Non-pigmented ciliary epithelial cell (primary cell): ENCODE measurements at places on chromosomes 2 and 18.
A peak's percentile ranks its signal among the peaks of the same experiment; 100 is the strongest.

DNA sequence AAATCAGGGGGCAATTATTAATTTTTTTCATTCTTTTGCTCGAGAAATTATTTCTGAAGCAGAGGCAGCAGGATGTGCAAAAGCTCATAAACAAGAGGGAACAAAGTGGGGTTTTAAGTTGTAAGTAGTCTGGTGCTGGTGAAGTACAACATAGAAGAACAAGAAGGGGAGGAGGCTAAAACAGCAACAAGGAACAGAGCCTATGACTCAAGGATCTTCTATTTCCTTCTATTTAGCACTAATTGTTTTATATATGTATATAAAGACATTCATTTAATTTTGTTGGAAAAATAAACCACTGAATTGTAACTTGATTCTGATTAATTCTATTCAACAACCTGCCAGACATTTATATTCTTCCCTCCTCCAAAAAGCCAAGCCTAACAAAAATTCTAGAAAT, 35.0 kb downstream of the YES1 start:
- DNase-seq: peak; percentile 8

- DNase-seq: no peak
Measured at GRCh38 chr2:202133200-202133908, 60.3 kb downstream of the KIAA2012 start.

DNA sequence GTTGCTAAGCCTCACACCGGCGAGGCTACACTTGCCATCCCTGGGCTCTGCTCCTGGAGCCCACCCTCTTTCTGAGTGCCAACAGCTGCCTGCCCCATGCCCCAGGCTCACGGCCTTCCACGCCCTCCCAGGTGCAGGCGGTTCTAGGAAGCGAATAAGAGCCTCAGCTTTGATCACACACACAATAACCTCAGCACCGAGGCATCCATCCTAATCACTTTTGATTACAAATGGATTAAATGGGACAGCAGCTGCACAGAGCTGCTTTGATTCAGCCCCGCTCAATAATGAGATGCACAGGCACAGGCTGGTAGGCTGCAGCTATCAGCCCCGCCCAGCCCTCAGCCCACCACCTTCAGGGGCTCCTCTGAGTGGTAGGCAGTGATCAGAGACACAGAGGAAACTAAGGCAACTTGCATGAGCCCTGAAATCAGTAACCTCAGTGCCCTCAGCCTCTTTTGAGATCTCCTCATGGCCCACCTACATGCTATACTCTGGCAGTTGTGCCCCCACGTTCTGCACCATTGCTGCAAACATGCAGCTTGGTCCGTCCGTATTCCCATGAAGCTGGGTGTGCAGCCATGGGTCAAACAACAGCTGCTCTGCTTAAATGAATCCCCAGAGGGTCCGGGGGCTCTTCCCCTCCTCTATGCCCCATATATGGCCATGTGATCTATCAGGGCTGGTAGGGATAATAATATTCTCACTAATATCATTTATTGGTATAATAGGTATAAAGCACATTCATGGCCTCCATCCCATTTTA, 171.4 kb downstream of the SETBP1 start:
- DNase-seq: no peak

GRCh38 chr2:218221000-218221399, 4.0 kb downstream of the ARPC2 start:
- DNase-seq: no peak

GRCh38 chr2:105712166-105712915, 32.4 kb upstream of the NCK2 start:
- DNase-seq: no peak

GRCh38 chr2:54570321-54570855, 114.3 kb downstream of the SPTBN1 start:
- no peak for DNase-seq

- no peak for DNase-seq
Measured at GRCh38 chr2:42309366-42309765, 51.7 kb downstream of the COX7A2L start.

- no peak for DNase-seq
Measured at GRCh38 chr2:37780387-37780676, 108.9 kb upstream of the CDC42EP3 start.

DNA sequence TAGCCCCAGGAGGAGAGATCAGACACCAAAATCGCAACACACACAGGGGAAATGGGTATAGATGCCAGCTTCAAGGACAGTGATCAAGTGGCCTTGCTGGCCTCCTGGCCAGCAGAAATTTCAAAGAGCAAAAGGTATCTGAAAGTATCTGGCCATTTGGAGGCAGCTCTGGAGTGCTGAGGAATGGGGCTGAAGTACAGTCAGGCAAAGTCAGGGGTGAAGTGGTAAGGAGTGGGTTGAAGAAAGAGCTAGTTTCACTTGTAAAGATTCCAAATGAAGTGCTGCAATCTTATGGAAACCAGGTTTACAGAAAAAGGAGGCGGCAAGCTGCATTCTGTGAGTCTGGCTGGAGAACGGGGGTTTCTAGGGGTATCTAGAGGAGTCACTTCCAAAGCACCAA, 19.2 kb upstream of the PCBP1 start:
- DNase-seq: no peak

DNA sequence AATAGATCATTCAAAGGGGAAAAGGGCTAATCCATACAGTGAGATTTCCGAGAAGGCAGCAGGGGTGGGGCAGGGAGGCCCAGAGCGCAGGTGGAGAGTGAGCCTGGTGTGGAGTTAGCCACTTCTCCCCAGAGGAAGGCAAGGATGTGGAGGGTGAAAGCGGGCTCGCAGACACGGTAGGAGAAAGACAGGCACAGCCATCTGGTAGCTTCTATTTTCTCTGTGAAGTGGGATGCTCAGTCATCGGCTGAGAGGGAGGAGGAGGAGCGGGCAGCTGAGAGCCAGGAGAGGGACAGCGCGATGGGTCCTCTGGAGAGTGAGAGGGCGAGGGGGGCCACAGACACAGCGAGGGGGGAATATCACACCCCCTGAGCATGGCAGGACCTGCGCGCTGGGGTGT, 153.3 kb upstream of the NDUFV2 start:
- no peak for DNase-seq

GRCh38 chr2:78992807-78993517, 32.5 kb upstream of the REG3G start:
- no peak for DNase-seq

DNA sequence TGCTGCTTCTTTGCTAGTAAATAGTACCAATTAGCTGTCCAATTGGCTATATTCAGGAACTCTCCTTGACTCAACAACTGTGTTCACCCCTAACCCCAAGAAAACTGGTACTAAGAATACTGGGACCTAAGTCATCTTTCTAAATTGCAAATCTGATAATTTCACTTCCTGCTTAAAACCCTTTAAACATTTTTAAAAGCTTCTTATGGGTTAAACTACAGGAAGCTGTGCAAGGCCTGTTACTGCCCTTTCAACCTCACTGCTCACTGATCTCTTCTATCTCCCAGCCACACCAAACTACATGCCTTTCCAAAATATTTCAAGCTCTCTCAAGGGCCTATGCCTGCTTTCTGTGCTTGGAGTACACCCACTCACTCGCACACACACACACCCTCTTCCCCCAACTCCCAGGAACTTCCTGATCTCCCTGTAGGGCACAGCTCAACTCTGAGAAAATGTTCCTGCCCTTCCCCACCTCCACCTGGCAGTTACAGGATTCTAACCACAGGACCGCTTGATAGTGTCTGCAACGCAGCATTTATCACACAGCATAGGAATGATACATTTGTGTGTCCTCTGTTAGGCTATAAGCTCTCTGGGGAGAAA, 6.7 kb downstream of the LMAN1 start:
- DNase-seq: no peak

GRCh38 chr2:219447242-219448098, 12.8 kb downstream of the SPEG start:
- DNase-seq: no peak

- DNase-seq: no peak
Measured at GRCh38 chr18:30381826-30382225, 660.7 kb downstream of the DSC3 start.

- DNase-seq: no peak
Measured at GRCh38 chr2:182826064-182826463, 40.4 kb downstream of the FRZB start.

DNA sequence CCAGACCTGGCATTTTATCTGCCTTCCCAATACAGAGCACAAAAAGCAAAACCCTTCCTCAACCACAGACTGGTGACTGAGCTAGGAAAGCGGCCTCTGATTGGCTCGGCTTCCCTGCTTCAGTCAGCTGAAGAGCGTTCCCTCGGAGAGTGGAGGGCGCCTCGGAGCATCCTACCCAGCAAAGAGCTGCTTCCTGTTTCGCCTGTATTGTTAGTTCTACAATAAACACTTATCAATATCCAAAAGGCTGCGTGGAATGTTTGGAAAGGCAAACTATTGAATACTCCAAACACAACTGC, 125.0 kb downstream of the CACNB4 start:
- peak; percentile 5 for DNase-seq

DNA sequence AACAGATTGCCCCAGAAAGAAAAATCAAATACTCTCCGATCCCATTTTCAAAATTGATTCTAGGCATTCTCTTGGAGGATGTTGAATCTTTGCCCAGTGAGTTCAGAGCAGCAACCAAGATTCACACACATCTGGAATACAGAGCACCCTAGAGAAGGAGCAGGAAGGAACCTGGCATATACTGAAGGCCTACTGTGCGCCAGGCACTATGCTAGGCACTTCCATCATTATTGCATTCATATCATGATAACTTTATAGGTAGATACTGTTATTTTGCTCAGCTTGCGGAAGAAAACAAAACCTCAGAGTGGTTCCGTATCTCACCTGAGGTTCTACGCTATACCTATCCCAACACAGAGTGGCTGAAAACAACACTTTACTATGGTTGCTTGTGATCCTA, 160.3 kb upstream of the SERTAD2 start:
- no peak for DNase-seq

DNA sequence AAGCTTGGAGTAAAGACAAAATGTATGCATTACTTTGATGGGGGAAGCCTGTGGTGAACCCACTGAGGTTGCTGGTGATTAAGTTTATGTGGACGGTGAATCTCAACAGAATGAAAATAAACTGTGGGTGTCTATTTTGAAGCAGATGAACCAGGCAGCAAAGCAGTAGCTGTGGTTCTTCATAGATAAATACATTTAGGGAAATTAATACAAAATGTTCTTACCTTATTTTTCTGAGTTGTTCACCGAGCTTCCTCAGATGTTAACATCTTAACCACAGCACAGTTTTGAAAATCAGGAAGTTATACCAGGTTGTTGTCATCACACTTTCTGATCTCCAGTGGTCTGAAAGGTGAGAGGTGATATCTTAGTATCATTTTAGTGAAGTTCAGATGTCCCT, 53.9 kb downstream of the NCK2 start:
- DNase-seq: no peak

- DNase-seq: no peak
Measured at GRCh38 chr2:235595422-235596010, 101.7 kb downstream of the AGAP1 start.

DNA sequence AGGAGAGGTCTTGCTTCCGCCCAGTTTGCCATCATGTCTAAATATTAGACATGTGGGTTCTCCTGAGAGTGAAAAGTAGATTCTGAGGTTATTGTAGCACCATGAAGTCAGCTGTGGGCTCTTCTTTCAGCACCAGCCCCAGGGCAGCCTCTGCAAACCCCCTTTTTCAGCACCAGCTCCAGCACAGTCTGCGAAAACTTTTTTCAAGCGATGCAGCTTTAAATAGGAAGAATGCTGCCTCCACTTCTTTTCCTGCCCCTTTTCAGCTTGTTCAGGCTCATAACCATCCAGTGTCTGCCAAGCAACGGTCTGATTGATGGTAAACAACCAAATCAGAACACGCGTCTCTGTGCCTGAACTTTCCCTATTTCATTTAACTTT, at the start of gene COL5A2:
TSS of gene COL5A2 (minus strand) at position 192 of the 381 bp plus-strand sequence. CDS start at position 35, 157 bp downstream.
- peak; percentile 75 for DNase-seq

DNA sequence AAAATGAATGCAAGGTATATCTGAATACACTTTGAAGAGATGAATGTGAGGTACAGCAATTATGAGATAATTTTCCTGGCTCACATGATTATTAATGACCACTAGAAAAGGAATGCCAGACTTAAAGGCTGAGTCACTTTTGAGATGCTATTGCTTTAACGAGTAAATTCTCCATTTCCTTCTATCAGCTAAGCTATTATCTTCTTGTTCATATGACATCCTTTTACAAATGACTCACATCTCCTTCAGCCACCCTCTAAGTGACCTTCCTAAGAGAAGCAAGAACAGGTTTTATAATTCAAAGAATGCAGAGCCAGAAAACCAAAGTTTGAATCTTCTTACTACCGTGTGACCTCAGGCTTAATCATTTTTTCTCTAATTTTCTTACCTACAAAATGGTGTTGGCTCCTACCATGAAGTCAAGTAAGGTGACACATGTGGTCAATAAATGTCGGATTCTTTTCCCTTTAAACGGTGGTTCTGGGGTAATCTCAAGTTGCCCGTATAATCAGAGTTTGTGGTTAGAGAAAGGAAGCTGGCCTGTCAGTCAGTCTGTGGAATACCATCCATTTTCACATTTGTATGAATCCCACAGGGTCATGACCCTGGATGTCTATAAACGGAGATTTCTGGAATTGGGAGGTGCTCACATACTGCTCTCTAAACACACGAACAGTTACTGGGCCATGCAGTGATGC, 184.0 kb upstream of the PID1 start:
- DNase-seq: peak; percentile 87

GRCh38 chr2:78876316-78876688, 149.2 kb upstream of the REG3G start:
- no peak for DNase-seq

GRCh38 chr2:149430743-149431736, 100.7 kb downstream of the LYPD6 start:
- DNase-seq: no peak

DNA sequence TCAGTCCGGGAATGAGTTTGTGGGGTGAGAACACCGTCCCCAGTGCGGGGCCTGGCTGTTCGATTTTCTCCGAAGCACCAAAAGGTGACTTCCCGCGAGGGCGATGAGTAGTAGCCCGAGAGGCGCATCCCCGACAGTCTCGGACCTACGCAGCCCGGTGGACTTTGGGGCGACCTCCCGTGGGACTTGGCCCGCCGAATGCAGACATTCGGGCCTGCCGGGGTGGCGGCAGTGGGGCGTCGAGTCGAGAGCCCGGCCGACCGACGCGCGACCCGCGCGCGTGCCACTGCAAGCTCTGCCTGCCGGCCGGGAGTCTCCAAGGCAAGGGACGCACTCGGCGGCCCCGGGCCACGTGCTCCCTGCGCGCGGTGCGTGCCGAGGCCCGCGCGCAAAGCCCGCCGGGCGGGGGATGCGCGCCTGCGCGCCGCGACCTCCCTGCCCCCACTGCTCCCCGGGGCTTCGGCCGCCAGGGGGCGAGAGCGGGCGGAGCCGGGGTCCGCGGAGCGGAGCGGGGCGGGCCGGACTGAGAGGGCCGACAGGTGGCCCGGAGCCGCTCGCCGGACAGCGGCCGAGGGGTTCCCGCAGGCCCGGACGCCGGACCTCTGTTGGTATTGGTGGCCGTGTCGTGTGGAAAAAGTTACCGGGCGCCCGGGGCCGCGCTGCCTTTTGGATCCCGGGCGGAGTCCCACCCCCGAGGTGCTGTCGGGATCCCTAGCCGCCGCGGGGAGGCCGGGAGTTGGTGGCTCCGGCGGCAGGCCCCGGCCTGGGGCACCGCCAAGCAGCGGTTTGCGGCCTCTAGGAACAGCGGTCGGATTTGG, 1.9 kb downstream of the PTMA start:
- DNase-seq: no peak
